Natural killer cell (primary cell): ENCODE measurements at places on chromosomes 1 and 21.

DNA sequence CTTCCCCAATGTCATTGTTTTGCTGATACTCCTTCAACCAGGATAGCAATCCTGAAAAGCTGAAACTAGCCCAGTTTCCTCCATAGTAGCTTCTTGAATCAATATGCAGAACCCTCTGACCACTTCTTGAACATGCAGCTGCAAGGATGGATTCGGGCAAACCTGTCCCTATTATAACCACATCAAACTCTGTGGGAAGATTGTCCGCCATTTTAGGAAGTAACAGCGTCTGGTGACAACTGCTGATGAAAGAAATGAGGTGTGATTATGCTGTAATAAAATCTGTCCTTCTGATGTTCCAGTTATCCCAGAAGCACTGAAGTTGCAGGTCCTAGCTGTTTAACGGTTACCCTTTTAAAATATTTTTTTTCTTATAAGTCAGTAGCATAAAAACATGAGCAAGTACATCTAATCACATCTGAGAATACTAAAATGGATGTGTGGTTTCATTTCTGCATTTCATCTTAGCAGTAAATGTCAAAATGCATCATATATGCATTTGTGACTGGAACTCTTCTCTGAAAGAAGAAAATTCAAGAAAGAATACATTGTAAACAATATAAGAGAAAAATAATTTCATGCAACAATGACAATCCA lies 4.5 kb downstream of the CHML start:
- no peak for DNase-seq

DNA sequence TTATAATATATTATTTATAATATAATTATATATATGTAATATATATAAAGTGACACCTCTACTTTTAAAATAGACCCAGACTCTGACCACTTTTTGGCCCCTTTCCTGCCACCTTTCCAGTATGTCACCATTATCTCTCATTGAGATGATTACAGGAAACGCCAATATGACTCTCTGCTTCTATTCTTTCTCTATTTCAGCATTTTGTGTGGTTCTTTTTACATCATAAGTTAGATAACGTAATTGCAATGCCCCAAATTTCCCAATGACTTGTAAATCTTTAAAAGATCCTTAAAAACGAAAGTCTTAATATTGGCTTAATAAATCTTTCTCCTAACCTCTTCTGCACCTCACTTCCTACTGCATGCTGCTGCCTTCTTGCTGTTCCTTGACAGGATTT lies 8.1 kb upstream of the GBP5 start:
- DNase-seq, result no peak

- no peak for DNase-seq
Observed at GRCh38 chr1:156601892-156602291, 613 bp upstream of the GPATCH4 start.

DNA sequence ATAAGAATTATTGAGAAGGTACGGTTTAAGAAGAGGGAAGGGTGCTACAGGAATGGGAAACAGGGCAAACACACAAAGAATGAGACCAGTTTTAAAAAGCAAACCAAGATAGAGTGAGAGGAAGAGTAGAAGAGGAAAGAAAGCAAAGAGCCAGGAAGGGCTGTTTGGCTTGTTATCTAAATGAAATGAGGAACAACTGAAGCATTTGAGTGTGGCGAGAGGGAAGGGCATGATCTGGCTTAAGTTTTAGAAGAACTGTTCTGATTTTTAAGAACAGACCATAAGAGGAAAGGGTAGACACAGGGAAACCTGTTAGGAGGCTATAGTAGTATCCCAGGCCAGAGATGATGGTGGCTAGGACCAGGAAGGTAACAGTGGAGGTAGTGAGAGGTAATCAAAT lies 73.8 kb downstream of the TUT4 start:
- DNase-seq, result no peak

- DNase-seq, result no peak
Observed at GRCh38 chr1:221234791-221235190, 355.5 kb downstream of the HLX start.

DNA sequence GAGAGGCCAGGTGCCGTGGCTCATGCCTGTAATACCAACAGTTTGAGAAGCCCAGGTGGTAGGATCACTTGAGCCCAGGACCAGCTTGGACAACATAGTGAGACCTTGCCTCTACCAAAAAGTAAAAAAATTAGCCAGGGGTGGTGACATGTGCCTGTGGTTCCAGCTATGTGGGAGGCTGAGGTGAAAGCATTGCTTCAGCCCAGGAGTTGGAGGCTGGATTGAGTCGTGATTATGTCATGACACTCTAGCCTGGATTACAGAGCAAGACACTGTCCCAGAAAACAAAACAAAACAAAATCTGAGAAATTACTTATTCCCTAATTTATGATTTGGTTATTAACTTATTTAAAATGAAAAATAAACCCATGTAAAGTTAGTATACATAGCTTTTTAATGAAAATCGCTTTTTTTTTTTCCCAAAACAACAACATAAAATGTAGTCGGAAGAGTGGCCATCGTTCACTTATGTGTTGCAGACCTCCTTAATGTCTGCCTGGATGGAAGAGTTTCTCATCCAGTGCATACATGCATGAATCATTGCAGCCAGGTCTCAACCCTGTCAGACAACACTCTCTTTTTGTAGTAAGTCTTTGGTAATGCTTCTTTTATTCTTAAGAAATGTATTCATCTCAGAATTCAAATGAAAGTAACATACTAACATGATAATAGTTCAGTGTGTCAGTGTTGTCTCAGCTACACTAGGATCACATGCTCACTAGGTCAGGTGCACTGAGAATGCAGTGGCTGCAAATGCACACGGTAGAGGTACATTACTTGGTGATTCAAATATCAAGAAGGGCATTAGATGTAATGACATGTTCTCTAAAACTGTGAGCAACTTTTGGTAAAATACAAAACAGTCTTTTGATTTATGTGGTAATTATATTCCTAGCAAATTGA lies 28.0 kb downstream of the ITSN1 start:
- DNase-seq, result no peak

DNA sequence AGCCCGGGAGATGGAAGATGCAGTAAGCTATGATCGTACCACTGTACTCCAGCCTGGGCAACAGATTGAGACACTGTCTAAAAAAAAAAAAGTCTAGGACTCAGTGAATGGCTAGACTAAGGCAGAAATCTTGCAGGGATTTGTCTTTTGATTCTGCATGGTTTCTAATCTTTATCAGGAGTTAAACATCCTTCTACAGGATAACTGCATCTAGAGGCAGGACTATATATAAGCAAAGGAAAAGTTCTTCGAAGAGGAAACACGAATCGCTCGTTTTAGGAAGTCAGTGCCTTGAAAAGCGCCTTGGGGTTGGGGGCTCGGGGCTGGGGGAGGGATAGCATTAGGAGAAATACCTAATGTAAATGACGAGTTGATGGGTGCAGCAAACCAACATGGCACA lies 602 bp upstream of the UFC1 start:
- DNase-seq, result no peak

GRCh38 chr21:44000360-44000759 lies 11.7 kb upstream of the TRAPPC10 start:
- no peak for DNase-seq

- DNase-seq, result no peak
Observed at GRCh38 chr1:64135462-64136223, 67.8 kb upstream of the UBE2U start.

- peak; percentile 25 for DNase-seq
Observed at GRCh38 chr1:183636783-183637182, 1.2 kb upstream of the ARPC5 start.

GRCh38 chr1:27868556-27868931 lies 3.8 kb upstream of the THEMIS2 start:
- no peak for DNase-seq

GRCh38 chr1:228009116-228009827 lies 2.5 kb downstream of the WNT3A start:
- DNase-seq, result no peak

DNA sequence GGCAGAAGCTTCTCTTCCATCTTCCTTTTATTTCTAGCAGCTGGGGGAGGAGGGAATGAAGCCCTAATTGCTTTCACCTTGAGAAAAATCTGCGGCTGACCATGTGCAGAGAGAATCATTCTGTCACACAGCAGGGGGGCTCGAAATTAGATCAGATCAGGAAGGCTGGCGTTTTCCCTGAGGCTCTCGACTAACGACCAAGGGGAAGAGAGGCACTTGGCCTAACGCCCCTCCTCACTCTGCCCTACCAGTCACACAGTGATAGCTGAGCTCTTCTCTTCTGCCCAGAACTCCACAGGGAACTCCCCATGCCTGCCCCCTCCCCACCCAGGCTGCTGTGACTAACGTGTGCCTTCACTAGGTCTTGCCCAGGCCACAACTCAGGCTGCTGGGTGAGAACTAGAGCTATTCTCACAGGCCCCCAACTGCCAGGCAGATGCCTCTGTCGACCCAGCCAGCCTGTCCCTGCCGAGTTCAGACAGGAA lies 26.5 kb upstream of the KHDRBS1 start:
- DNase-seq, result no peak

GRCh38 chr1:65297706-65298105 lies 11.6 kb upstream of the DNAJC6 start:
- no peak for DNase-seq

DNA sequence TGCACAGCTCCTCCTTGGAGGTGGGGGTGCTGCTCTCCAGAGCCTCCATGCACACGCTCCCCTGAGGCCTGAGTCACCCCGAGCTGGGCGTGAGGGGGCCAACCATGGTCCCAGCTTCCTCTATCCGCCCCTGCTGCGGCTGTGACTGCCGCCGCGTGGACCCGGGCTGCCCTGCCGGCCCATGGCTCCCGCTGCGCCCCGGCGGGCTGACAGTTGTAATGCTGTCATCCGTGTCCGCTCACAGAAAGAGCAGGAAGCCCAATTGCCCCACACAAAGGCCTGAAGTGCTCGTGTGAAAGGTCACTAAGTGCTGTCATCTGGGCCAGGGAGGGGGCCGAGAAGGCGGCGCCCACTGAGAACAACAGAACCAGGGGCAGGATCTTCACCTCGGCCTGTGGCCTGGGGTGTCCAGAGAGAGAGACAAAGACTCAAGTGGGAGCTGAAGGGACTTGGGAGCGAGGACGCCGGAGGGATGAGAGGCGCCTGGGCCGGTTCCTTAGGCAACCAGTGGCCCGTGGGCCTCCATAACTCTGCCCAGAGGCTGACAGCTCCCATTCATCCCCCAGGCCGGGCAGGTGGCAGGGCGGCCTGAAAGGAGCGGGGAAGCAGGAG lies 31.5 kb downstream of the OLIG1 start:
- no peak for DNase-seq
